ENCODE measurements at places on chromosomes 3 and 15.

DNA sequence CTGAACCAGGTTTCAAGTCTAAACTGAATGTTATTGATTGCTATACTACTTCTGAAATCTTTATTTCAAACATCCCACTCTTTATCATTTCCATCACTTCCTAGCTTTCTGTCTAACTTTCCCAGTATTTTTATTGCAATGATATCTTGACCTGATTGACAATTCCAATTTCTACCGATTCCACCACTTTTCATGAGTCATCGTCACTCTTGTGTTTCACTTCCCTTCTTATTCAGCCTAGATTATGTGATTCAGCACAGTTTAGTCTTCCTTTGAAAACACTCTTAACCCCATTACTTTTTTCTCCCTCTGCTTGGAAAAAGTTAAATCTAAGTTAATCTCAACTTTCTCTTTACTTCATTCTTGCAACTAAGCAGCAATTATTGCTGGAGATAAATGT is 62.6 kb downstream of the SLC7A14 start:
- no peak for DNase-seq

- no peak for DNase-seq
Measured at GRCh38 chr3:78174821-78175220, 1134.9 kb downstream of the ROBO2 start.

DNA sequence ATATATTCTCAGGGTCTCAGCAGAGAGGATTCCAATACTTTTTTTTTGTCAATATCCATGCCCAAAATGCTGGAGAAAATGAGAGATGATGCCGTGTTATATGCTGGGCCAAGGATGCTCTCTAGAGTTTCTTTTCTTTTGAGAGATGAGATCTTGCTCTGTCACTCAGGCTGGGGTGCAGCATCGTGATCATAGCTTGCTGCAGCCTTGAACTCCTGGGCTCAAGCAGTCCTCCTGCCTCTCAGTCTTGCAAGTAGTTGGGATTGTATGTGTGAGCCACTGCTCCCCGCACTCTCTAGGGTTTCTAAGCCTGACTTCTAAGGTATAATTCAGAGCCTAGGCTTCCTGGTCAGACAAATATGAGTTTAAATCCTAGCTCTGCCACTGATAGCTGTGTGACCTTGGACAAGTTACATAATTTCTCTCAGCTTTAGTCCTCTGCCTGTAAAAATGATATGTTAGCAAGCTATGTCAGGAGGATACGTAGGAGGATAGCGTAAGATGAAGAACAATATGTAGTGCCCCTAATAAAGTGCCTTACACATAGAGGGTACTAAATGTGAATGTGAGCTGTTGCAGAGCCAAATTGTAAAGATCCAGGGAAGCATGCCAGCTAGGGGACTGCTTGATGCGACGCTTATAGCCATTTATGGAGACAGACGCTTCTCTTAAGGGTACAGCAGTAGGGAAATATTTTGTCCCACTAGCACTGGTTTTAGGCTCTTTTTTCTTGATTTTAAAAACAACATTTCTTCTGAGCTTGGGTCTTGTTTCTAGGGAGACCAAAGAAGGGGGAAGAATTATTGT is 7.4 kb downstream of the STARD9 start:
- DNase-seq: no peak

GRCh38 chr3:148735597-148735996 is 37.9 kb downstream of the AGTR1 start:
- DNase-seq: no peak

GRCh38 chr15:43144512-43144911 is 11.1 kb downstream of the TMEM62 start:
- DNase-seq: no peak

- DNase-seq: no peak
Measured at GRCh38 chr3:140910860-140911259, 30.8 kb upstream of the SLC25A36 start.

GRCh38 chr3:8848696-8849131 is 79.3 kb upstream of the OXTR start:
- no peak for DNase-seq

- DNase-seq: peak; percentile 57
Measured at GRCh38 chr3:101643861-101644613, 32.9 kb downstream of the ZBTB11 start.

DNA sequence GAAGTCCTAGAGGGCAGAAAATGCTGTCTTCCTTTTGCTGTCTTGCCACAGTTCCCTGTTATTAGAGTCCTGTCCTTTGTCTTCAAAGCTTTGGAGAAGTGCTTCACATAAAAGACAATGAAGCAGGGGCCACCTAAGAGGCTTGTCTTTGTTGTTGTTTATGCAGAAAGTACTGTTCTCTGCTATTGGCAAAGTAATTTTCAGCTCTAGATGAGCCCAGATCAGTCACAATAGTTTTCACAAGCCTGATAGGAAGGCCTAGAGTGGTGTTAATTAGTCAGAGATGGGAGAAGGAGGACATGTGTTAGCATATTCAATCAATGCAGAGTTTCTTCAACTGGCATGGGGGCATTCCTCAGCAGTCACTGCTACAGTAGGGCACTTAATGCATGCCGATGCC is 300.0 kb downstream of the PTPRG start:
- DNase-seq: no peak

GRCh38 chr3:55897573-55898224 is 410.6 kb upstream of the WNT5A start:
- no peak for DNase-seq

GRCh38 chr3:126478581-126479310 is 3.1 kb upstream of the ZXDC start:
- DNase-seq: no peak

GRCh38 chr3:124885466-124886167 is 1.5 kb downstream of the ITGB5 start:
- no peak for DNase-seq

- DNase-seq: no peak
Measured at GRCh38 chr3:37521429-37521828, 340.3 kb upstream of the CTDSPL start.

- no peak for DNase-seq
Measured at GRCh38 chr3:31462050-31462569, 70.6 kb upstream of the STT3B start.

GRCh38 chr15:63913786-63914315 is 80.1 kb upstream of the HERC1 start:
- no peak for DNase-seq

GRCh38 chr15:70892912-70893560 is 410 bp downstream of the LRRC49 start:
- peak; percentile 5 for DNase-seq

- no peak for DNase-seq
Measured at GRCh38 chr3:16048435-16049318, 125.8 kb upstream of the GALNT15 start.

Measured in epithelial cell of prostate (primary cell).